NB4 (cell line): ENCODE measurements at places on chromosomes 3 and 15.
A peak's percentile ranks its signal among the peaks of the same experiment; 100 is the strongest.

DNA sequence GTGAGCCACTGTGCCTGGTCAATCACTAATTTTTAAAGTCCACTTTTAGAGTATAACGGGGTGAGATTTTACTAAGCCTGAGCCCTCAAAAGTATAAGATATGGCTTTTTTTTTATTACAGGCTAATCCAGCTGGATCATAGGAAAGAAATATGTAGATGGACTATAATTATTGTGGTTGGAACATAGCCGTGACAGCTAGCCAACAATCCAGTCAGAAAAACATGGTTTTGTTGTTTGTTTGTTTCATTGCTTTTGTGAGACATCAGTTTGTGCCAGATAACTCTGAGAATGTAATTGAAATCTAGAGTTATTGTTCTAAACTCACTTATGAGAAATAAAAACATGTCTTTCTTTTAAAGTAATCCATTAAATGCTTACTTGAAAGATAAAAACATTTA is 37.3 kb upstream of the ATOSA start:
- DNase-seq: no peak

- no peak for DNase-seq
These were observed 38.0 kb downstream of the PRICKLE2 start for GRCh38 chr3:64187065-64187959.

DNA sequence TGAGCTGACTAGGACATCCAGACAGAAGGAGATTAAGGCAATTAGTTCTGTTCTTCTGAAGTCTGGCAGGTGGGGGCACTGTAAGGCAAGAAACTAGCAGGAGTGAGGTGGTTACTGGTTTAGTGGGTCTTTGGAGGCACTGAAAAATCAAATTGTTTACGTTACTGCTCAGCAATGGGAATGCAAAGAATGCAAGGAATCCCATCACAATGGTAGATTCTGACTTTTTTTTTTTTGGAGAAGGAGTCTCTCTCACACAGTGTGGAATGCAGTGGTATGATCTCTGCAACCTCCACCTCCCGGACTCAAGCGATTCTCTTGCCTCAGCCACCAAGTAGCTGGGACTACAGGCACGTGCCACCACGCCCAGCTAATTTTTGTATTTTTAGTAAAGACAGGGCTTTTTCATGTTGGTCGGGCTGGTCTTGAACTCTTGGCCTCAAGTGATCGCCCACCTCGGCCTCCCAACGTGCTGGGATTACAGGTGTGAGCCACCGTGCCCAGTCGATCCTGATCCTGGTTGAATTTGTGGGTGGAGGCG is 16.4 kb downstream of the FAM107A start:
- DNase-seq: peak; percentile 42

- DNase-seq: no peak
These were observed 44.1 kb downstream of the SLTM start for GRCh38 chr15:58889363-58889762.
